ENCODE measurements at places on chromosomes 2 and 18.

GRCh38 chr18:1011349-1011748 lies 106.7 kb downstream of the ADCYAP1 start:
- no peak for DNase-seq

DNA sequence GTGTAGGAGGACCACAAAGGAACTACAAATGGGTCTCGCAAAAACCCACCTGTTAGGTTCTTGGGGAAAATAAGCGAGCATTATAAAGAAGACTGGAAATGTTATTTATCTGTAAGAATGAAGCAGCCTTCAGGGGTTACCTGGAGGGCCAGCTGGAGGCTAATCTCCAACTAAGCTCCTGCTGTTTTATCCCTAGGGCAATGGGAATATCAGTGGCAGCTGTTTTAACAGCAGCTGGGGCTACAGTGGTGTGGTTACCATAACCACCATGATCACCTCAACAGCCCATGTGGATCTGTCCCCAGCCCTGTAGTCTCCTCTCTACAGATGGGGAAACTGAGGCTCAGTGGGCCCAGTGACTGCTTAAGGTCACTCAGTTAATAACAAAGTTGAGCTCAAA lies 108.1 kb downstream of the FTCDNL1 start:
- DNase-seq, result no peak

- DNase-seq, result peak; percentile 32
Measured at GRCh38 chr2:156892467-156893281, 364.8 kb upstream of the GALNT5 start.

- DNase-seq, result no peak
Measured at GRCh38 chr2:240364582-240364960, 70.9 kb upstream of the GPC1 start.

DNA sequence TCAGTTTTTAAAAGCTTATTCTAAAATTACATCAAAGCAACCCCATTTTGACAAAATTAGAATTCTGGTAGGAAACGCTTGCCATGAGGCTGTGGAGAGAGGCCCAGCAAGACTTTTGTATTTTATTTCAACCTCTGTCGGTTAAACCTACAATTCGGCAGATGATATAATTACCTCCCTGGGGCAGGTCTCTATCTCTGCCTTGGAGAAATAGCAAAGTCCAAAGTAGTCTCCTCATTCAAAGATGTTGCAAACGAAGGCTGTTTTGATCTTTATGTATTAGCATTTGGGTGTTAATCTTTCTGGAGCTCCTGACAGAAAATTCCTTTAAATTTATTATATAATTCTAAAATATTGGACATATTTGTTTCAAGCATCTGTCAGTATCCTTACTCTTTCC lies 35.6 kb downstream of the GALM start:
- DNase-seq, result no peak

DNA sequence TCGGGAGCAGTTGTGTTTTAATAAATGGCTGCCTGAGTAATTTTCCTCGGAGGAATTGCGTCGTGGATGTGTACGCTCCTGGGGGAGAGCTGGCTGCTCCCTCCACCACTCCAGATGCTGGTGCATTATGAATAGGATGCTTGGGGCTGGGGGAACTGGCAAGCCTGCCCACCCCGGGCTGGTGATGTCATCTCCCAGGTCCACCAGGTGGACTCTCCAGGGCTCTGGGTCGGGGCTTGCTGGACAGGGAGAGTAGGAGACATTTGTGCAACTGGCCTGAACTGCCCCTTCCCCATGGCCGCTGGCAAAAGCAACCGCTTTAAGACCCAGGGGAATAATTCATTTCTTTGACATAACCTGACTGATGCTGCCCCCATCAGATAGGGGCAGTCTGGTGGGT lies 158.7 kb downstream of the KLHL29 start:
- DNase-seq, result no peak

DNA sequence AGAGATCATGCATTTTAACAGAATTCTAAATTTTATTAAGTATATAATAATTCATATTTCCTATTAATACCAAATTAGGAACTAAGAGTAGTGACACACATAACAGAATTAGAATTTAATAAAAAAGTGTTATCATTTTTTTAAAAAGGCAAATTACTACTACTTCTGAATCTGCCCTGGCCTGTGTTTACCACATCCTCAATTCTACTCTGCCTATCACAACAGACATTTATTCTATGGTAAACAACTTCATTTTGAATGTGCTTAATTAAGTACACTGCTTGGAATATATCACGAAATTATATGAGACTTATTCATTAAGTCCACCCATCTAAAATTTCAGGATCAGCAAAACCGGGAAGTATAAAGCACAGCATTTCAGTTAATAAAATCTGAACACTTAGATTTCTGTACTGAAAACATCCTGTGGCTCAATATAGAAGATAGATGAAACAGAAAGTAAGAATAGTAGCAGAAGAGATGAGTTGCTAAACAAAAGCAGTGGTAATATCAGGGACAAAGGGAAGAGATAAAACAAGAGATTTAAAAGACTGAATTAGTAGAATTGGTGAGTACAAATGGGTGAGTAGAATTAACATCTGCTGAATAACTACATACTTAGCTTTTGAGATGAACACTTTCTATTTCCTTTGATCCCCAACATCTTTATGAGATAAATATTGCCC lies 3.7 kb downstream of the SMC6 start:
- no peak for DNase-seq

DNA sequence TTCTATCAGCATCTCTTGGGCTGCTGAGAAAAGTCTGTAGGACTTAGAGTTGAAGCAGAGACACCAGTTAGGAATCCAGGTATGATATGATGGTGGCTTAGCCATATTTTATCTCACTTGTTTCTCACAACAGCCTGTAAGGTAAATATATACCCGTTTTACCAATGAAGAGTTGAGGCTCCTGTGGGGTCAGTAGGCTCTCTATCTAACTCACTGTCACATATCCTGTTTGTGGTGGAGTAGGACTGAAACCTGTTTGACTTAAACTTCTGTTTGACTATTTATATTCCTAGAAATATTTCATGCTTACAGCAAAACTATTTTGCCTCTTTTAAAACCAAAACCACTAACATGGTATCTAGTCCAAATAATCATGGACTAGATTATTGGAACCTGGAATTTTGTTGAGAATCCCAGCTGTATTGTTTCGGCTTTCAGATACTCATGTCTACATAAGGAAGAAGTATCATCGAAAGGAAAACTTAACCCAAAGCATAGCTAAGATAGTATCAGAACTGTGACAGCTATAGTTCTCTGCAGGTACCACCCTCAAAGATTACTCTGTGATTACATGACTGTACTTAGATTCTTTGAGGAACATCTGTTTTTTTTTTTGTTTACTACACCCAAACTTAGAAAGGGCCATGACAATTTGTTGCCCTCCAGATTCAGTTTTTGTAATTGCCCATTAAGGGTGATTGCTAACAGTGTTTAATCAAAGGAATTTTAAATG lies 216.1 kb upstream of the THUMPD2 start:
- no peak for DNase-seq

DNA sequence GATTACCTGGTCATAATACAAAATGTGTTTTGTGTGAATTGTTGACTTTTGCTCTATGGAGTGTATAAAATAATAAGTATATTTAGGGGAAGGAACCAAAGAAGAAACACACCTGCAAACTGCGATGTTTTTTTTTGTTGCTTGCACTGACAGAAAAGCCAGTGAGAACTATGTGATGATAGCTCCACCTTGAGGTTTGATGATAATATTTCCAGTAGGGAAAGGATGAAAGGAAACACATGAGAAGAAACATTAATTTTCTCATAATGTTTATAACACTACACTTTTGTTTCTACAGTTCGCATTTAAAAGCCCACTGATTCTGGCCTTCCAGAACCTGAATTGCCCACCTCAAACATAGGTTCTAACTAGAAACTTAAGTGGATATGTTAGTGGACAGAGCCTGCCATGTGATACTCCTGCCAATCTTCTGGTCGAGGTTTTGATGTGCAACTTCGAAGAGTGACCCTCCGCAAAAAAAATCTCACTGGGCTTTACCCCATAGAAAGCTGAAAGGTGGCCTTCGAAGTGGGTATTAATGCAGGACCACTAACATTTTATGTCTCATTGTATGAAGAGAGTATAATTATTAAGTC lies 476.4 kb upstream of the SPHKAP start:
- DNase-seq, result peak; percentile 63

DNA sequence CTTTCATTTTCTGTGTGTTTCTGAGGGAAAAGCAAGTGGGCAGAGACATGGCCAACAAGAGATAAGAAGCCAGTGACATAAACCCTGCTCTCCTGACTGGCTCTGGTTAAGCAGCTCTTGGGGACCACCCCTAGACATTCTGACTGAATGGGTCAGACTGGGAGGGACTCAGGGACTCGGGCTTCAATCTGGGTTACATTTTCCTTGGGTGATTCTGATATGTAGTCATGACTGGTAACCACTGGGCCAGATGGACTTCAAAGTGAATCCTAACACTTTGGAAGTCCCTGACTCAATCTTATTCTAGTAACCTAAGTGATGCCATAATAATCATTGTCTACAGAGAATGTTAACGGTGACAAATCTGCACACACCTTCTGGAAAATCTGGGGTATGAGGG lies 397.8 kb downstream of the NBAS start:
- DNase-seq, result peak; percentile 10

DNA sequence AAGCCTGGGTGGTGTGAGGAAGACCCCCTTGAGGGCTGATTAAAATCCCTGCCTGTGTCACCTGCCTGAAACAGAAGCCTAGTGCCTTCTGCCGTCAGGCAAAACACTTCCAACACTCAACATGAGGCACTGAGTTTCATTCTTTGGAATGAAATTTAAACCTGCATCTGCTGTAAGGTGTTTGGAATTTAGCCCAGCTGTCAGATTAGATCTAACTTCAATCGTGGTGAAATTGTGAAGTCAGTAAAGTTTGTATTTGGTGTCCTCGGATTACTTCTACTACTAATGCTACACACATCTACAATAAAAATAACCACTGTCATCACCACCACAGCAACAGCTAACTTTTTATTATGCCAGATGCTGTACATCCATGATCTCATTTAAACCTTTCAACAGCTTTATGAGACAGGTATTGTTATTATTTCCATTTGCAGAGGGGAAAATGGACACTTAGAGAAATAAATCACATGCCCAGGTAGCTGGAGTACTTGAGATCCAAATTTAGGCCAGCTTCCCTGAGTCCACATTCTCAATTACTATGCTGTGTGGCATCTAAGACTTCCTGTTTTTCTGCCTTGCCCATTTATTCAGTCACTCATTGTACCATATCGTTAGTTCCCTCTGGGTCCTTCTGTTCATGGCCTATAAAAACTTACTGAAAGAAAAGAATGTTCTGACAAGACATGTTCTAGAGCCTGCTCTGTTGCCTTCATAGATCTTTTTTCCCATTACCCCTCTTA lies 98.2 kb upstream of the GCFC2 start:
- DNase-seq, result no peak
